Activated CD4-positive, alpha-beta T cell treated with anti-CD3 and anti-CD28 coated beads for 36 hours (primary cell): ENCODE measurements at places on chromosomes 3 and 15.

GRCh38 chr15:27699699-27700098 is 399.4 kb downstream of the OCA2 start:
- H3K4me1 ChIP-seq = no peaks in the 10 kb centered on the region
- H3K27me3 ChIP-seq = no peaks in the 10 kb centered on the region
- no peak for DNase-seq
- no peak overlapping the region for H3K4me3 ChIP-seq
- H3K36me3 ChIP-seq = no peaks in the 10 kb centered on the region
- H3K27ac ChIP-seq = no peak overlapping the region

DNA sequence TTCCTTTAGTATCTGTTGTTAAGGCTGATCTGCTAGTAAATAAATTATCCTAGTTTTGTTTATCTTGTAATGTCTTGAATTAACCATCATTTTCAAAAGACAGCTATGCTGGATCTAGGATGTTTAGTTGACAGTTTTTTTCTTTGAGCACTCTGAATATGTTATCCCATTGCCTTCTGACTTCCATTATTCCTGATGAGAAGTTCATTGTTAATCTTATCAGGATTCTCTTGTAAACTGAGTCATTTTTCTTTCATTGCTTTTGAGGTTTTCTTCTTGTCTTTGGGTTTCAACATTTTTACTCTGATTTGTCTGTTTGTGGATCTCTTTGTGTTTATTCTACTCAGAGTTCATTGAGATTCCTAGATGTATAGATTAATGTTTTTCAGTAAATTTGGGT is 157.7 kb downstream of the WNT7A start:
- H3K36me3 ChIP-seq = no peaks in the 10 kb centered on the region
- no peak overlapping the region for H3K4me3 ChIP-seq
- H3K27ac ChIP-seq = no peak overlapping the region
- H3K27me3 ChIP-seq = peaks cover 2% of the 10 kb centered on the region

GRCh38 chr15:93245661-93246042 is 156.6 kb upstream of the RGMA start:
- H3K4me1 ChIP-seq = peaks cover 5% of the 10 kb centered on the region
- H3K36me3 ChIP-seq = no peaks in the 10 kb centered on the region
- no peak overlapping the region for H3K4me3 ChIP-seq
- DNase-seq = no peak

GRCh38 chr3:38556640-38557358 is 60.7 kb downstream of the EXOG start:
- no peaks in the 10 kb centered on the region for H3K4me1 ChIP-seq
- DNase-seq = no peak
- no peak overlapping the region for H3K27ac ChIP-seq
- no peak overlapping the region for H3K4me3 ChIP-seq

DNA sequence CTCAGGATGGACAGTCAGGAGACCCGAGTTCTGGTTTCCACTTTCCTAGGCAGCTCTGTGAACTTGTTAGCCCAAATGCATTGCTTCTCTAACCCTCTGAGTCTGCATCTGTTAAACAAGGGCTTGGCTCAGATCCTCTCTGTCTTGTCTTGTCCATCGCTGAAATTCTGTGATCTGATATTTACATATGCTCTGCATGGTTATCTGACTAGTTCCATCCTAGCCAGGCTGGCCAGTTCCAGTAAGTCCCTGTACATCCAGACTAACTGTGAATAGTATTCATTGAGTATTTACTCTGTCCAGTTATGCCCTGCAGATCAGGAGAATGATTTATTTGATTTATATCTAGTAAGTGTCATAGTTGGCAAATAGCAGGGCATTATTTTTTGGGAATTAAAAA is 27.0 kb upstream of the SV2B start:
- H3K4me1 ChIP-seq = no peaks in the 10 kb centered on the region
- H3K27me3 ChIP-seq = peaks cover 17% of the 10 kb centered on the region
- no peak overlapping the region for H3K27ac ChIP-seq

GRCh38 chr15:32905481-32905880 is 187.7 kb downstream of the GREM1 start:
- no peak overlapping the region for H3K4me3 ChIP-seq
- no peaks in the 10 kb centered on the region for H3K36me3 ChIP-seq
- H3K27me3 ChIP-seq = peaks cover 5% of the 10 kb centered on the region
- no peak for DNase-seq
- no peak overlapping the region for H3K27ac ChIP-seq
- no peaks in the 10 kb centered on the region for H3K4me1 ChIP-seq

- peaks cover 8% of the 10 kb centered on the region for H3K27me3 ChIP-seq
- no peak overlapping the region for H3K4me3 ChIP-seq
- H3K36me3 ChIP-seq = no peaks in the 10 kb centered on the region
- no peaks in the 10 kb centered on the region for H3K4me1 ChIP-seq
- H3K27ac ChIP-seq = no peak overlapping the region
These were observed 48.1 kb downstream of the AMOTL2 start for GRCh38 chr3:134326126-134326525.

- H3K4me1 ChIP-seq = no peaks in the 10 kb centered on the region
- DNase-seq = no peak
- no peak overlapping the region for H3K4me3 ChIP-seq
- H3K27ac ChIP-seq = no peak overlapping the region
- peaks cover 79% of the 10 kb centered on the region for H3K27me3 ChIP-seq
These were observed 6.6 kb downstream of the SOX2 start for GRCh38 chr3:181718369-181718768.

- no peaks in the 10 kb centered on the region for H3K27me3 ChIP-seq
- H3K36me3 ChIP-seq = peaks cover 10% of the 10 kb centered on the region
- no peak for DNase-seq
- no peak overlapping the region for H3K4me3 ChIP-seq
- no peaks in the 10 kb centered on the region for H3K4me1 ChIP-seq
These were observed 249.3 kb downstream of the BBX start for GRCh38 chr3:107772016-107772415.

DNA sequence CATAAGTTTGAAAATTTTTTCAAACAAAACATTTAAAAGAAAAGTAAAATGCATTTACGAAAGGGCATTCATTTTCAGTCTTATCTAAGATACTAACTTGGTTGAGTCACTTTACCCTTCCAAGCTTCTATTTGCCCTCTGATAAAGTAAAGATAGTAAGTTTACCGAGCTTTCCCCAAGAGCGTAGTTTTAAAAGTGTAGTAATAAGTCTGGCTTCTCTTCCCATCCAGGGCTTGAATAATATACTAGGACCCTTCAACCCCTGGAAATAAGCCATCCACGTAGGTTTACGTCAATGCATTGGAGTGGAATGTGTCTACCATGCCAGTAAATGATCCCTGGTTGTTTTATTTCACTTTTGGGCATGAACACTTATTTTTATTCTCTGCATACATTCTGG is 608.3 kb downstream of the NTRK3 start:
- H3K27me3 ChIP-seq = peaks cover 2% of the 10 kb centered on the region
- no peak overlapping the region for H3K27ac ChIP-seq
- H3K4me3 ChIP-seq = no peak overlapping the region
- H3K4me1 ChIP-seq = no peaks in the 10 kb centered on the region
- DNase-seq = no peak
- H3K36me3 ChIP-seq = no peaks in the 10 kb centered on the region

GRCh38 chr3:26622621-26623418 is at the start of gene LRRC3B:
Gene LRRC3B (plus strand): TSS chr3:26622772. CDS start chr3:26709673, 86,901 bp downstream.
- H3K36me3 ChIP-seq = no peaks in the 10 kb centered on the region
- no peaks in the 10 kb centered on the region for H3K4me1 ChIP-seq
- peaks cover 39% of the 10 kb centered on the region for H3K27me3 ChIP-seq
- no peak within 1 kb of the TSS for H3K4me3 ChIP-seq
- H3K27ac ChIP-seq = no peak within 1 kb of the TSS
